ENCODE measurements at places on chromosomes 7 and 10.

- DNase-seq = no peak
These were observed 1.9 kb downstream of the TBXAS1 start for GRCh38 chr7:139830782-139831501.

- no peak for DNase-seq
These were observed 370.7 kb upstream of the MGMT start for GRCh38 chr10:129096065-129096984.

- no peak for DNase-seq
These were observed 106.9 kb downstream of the AOAH start for GRCh38 chr7:36617408-36617807.

- no peak for DNase-seq
These were observed 216.9 kb downstream of the POLR1F start for GRCh38 chr7:19491821-19492452.

Data from stimulated activated CD4-positive, alpha-beta T cell treated with anti-CD3 and anti-CD28 coated beads, Interleukin-2, amount 100 ng/mL, for 24 hours (primary cell).